ENCODE measurements at places on chromosomes 11 and 22. TPM values are rescaled to one million over a fixed set of nuclear protein-coding genes. Genes with fewer than 3 reads are reported as not detected.

HEPN1 gene
- total RNA-seq, result not detected

ZDHHC13 gene
- total RNA-seq, result 18.2 TPM

OOSP4A gene
- not detected for total RNA-seq

ROM1 gene
- total RNA-seq, result 3.7 TPM

MN1 gene
- 3.4 TPM for total RNA-seq

RTN4R gene
- 12.4 TPM for total RNA-seq

TPP1 gene
- 49.2 TPM for total RNA-seq

NTM gene
- total RNA-seq, result not detected

CHRNA10 gene
- 1.7 TPM for total RNA-seq

CASP5 gene
- total RNA-seq, result not detected

C11orf97 gene
- total RNA-seq, result not detected

MRGPRF gene
- 0.09 TPM for total RNA-seq

TEX54 gene
- total RNA-seq, result not detected

MS4A4E gene
- not detected for total RNA-seq

OR56A1 gene
- not detected for total RNA-seq

GSTT2 gene
- not detected for total RNA-seq

LDLRAD3 gene
- total RNA-seq, result 25.3 TPM

KCNQ1 gene
- total RNA-seq, result 0.55 TPM

MAPK12 gene
- total RNA-seq, result 23.8 TPM

STIM1 gene
- total RNA-seq, result 28.6 TPM

CCDC81 gene
- total RNA-seq, result 0.33 TPM

PIWIL4 gene
- total RNA-seq, result 0.39 TPM

CHEK1 gene
- 33.7 TPM for total RNA-seq

MOGAT2 gene
- not detected for total RNA-seq

PGA5 gene
- not detected for total RNA-seq

ADM2 gene
- total RNA-seq, result 0.64 TPM

OR51B5 gene
- total RNA-seq, result 0.10 TPM

NXPE4 gene
- total RNA-seq, result not detected

PGM2L1 gene
- total RNA-seq, result 10.4 TPM

TMEM86A gene
- 0.21 TPM for total RNA-seq

Data from A549 treated with GW870086 at 1 μM for 4 hours (cell line).